ENCODE measurements at places on chromosomes 3 and 15.

DNA sequence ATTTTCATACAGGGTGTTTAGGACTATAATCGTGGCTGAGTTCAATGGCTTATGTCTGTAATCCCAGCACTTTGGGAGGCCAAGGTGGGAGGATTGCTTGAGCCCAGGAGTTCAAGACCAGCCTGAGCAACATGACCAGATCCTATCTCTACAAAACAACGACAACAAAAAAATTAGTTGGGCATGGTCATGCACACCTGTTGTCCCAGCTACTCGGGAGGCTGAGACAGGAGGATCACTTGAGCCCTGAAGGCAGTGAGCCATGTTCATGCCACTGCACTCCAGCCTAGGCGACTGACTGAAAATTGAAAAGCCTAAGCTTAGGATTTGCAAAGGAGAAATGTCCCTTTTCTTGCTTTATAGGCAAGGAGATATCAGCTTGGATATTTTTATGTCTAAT lies 1.5 kb downstream of the BRK1 start:
- no peak for DNase-seq

DNA sequence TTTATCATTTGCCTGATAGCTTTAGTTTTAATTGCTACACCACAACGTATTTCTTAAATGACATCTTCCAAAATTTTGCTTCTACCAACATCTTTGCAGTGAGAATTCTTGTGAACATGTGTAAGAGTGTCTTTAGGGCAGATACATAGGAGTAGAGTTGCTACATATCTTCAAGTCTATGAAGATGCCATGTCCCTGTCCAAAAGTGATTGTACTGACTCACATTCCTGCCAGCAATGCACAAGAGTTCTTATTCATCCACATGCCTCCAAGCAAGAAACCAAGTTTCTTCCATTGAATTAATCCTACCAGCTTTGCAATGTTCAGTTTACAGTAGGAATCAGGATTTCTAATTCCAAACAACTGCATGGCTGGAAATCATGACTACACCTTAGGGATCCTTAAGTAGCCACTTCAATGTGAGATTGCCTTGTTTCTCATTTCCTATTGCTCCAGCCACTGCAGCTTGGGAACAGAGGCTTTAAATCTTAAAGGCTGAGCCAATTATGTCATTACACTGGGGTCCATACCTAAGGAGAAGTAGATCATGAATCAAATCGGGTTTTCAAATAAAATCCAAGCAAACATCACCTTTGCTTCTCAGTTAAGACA lies 44.5 kb downstream of the BCL2L10 start:
- no peak for DNase-seq

DNA sequence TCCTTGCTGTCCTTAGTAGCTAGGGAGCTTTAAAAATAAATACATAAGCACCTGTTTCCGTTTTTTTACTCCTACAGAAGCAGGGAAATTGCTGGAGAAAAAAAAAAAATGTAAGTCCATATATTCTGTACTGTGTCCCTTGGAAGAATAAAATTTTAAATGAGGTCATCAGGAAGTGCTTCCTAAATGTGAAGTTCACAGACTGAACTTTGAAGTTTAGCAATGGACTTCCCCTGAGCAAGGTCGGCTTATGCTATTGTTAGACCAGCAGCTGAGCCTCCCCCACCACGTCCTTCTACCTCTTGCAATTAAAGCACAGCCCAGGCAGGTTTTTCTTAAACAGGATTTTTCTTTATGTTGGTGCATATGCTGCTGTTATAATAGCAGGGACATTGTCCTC lies 26.3 kb downstream of the LIPC start:
- DNase-seq = no peak

- no peak for DNase-seq
Observed at GRCh38 chr3:17836092-17836491, 93.7 kb upstream of the TBC1D5 start.

- DNase-seq = no peak
Observed at GRCh38 chr3:42773409-42773751, 327 bp upstream of the CCDC13 start.

All from AG08395 (cell line).